Activated CD4-positive, alpha-beta T cell treated with anti-CD3 and anti-CD28 coated beads for 24 hours (primary cell): ENCODE measurements at places on chromosomes 12 and 14.

GRCh38 chr14:91186515-91187066 lies 57.9 kb downstream of the GPR68 start:
- no peak for DNase-seq

GRCh38 chr12:75979181-75979580 lies 52.4 kb downstream of the PHLDA1 start:
- DNase-seq: peak; percentile 31

DNA sequence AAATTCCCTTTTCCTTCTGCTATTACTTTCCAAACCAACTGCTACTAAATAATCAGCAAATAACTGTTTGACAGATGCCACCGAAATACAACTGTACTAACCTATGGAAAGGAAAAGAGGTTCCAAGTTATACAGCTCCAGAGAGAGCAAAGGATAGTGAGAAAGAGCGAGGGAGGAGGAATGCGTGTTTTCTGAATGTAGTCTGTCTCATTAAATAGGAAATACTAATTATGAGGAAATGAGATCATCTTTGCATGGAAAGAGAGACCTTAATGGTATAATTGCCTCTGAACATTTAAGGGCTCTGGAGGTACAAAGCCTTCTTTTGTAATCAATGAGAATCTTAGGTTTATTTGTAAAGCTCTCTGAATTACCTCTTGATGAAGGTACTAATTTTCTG lies 195.2 kb downstream of the APAF1 start:
- DNase-seq: no peak

GRCh38 chr14:68819260-68819691 lies 26.4 kb upstream of the ZFP36L1 start:
- no peak for DNase-seq

DNA sequence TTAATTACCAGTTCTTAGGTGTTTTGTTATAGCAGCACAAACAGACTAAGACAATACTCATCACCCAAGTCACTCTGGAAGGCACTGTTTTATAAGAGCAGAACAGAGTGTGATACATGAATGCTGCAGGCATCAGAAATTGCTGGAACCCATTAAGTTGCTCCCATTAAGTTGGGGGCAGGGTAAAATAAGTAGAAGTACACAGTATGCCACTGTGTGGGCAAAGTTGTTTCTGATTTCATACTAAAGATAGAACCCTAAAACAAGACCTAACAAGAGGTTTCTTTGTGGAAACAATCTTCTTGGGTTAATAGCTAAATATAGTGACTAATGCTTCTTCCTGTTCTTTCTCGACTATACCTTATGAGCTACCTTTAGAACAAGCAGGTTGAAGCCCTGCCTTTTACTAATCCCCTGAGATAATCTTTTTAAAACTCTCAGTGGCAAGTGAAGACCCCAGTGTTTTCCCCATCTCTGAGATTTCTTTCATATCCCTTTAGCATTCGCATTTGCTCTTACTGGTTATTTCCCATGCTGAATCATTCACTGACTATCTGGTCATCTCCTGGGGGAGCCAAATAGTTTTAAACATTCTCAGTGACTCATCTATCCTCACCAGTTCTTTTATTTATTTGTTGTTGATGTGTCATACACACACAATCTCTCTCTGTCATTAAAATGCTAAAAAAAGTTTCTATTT lies 52.3 kb downstream of the SOCS2 start:
- DNase-seq: no peak

GRCh38 chr14:88276923-88277596 lies 46.0 kb downstream of the KCNK10 start:
- no peak for DNase-seq

DNA sequence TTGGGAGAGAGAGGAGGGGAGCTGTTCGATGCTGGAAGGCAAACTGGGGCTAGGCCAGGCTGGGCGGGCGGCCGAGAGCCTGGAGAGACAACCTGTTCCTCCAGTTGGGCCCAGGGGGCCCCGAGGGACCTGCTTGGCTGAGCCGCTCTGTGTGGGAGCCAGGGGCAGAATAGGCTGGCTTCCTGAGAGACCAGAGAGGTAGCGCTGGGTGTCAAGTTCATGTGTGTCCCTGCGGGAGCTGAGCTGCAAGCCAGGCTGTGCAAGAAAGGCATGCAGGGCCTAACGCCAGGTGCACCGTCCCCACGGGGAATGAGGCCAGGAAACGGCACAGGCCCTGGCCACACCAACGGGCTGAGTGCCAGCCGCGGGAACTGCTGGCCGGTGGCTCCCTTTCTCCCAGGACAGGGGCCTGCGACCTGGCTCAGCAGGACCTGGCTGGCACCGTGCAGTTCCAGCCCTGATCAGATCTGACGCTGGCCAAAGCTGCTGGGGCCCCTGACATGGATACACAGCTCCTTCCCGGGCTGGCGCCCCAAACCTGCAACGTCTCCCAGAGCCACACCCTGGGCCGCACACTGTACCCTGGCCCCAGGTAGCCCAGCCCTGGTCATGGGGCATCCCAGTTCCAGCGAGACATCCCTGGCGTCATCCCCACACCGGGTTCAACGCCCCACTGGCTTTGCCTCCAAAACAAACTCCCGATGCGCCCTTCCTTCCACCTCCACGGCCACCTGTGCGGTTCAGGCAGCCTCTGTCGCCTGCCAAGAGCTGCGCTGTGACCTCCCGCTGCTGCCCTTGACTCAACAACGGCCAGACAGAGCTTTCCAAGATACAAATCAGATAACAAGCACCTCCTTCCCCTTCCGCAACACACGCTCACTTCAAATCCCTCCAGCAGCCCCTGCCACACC lies 65.0 kb downstream of the RFLNA start:
- DNase-seq: no peak

DNA sequence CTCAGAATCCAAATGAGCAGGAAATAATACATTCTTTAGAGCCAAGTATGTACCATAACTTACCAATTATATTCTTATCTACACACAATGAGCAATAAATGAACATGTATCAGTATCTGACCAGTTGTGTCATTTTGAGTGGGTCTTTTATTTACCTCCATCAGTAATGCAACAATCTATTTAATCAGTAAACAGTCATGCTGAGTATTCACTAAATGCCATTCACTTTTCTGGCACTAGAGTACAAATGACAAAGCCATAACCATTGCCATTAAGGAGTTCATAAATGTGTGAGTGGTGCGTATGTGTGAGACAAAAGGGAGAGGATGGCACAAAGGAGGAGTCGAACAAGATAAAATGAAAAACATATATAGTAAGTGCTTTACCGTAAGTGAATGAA lies 1.5 kb upstream of the STRAP start:
- no peak for DNase-seq

DNA sequence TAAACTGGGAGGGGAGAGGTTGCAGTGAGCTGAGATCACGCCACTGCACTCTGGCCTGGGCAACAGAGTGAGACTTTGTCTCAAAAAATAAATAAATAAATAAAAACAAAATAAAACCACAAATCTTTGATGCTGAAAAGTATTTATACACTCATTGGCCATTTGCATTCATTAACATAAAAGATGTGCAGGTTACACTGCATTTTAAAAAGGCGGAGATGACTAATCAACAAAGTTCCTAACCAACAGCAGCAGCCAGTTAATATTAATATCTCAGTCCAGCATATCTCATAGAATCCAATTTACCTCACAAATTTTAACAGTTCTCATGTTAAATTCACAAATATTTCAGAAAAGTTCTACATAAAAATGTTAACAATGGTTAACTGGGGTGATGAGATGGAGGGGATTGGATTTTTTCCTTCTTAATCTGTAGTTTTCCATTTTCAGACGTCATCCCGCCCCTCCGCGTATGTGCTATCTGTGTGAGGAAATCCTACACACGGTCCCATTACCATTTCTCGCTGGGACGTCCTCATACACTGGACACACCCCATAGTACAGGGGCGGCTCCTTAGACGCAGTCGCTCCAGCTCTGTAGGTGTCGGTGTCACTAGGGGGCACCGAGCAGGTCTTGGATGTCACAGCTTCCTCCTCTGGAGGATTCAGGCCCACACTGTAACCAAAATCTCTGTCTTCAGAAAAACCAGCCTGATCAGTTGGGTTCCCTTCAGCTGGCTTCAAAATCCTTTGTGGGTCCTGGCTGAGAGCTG lies 7.3 kb downstream of the ANKLE2 start:
- DNase-seq: no peak

DNA sequence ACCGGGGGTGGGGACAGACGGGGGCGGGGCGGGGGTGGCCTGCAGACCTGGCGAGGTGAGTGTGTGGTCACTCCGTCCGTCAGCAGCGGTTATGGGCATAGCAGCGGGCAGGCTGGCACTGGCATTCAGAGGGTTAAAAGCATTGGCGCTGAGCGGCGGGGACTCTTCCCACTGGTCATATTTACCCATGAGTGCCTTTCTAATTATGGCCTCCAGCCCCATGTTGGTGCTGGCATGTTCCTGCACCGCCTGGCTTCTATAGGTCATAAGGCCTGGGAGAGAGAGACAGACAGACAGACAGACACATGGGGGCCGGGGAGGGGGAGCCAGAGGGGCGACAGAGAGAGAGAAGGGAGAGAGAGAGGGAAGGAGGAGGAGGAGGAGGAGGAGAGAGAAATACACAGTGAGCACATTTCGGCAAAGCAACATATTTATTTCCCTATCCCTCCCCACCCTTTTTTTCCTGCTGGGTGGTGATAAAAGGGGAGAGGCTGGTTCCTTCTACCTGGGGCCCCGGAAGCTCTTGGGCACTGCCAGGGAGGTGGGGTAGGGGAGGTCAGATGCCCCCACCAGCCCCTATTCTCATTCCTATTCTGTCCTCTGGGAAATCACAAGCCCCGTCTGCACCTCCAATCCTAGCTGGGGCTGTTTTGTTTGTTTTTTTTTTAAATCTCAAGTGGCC lies 32.6 kb downstream of the RFLNA start:
- DNase-seq: no peak

DNA sequence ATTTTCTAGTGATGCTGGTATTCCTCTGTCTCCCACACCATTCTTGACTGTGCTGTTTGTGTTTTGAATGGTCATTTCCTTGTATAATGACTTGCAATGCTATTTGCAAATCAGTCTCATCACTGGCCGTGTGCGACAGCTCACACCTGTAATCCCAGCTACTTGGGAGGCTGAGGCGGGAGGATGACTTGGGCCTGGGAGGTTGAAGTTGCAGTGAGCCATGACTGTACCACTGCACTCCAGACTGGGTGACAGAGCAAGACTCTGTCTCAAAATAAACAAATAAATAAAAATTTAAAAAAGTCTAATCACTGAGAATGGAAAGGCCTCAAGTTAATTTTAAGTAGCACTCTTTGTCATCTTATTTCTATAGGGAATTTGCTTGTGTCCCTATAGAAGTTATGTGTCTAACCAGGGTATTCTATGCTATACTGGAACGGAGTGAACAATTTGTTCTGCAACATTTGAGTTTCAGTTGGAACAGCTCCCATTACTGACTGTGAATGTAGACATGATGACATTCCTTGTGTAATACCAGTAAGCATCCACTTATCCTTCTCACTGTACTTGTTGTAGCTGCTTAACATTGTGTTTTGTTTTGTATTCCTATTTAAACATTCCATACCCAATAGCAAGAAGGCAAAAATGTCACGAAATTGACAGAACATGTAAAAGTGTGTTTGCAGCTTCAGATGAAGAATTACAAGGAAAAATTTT lies 126.3 kb downstream of the MGST1 start:
- no peak for DNase-seq

DNA sequence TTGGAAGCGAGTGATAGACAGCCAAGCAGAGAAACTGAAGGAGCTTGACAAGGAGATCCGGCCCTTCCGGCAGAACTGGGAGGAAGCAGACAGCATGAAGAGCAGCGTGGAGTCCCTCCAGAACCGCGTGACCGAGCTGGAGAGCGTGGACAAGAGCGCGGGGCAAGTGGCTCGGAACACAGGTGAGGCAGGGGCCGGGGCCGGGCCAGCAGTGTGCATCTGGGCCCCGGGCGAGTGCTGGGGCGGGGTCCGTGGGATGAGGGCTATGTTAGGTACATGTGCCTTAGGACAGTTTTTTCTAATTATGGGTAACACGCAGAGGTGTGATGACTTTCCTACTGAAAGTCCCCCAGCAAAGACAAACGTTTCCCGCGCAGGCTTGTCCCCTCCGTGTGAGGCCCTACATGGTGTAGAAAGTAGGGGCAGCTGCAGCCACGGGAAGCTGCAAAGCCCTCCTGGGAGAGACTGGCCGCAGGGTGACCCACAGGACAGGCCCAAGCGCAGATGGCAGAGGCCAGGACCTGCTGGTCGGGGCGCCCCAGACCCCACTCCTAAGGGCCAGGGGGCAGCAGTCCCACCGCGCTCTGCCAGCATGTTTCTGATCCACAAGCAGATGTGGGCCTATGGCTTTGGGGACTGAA lies 19.1 kb upstream of the AMN start:
- DNase-seq: no peak

DNA sequence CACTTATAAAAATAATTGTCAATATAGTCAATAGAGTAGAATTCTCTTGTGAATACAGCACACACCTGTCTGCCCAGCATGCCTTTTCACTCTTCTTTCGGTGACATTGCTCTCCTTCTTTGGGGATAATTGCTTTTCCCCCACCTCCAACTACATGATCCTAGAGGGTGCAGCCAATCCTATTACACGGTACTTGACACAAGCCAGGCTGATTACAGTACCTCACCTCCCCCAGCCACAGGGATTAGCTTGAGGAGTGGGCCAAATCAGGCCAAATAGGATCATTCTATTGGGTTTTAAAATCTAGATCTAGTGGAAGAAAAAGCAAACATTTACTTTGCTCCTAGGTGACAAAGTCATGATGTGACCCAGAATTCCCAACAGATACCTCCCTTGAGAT lies 16.8 kb upstream of the NFYB start:
- DNase-seq: no peak

DNA sequence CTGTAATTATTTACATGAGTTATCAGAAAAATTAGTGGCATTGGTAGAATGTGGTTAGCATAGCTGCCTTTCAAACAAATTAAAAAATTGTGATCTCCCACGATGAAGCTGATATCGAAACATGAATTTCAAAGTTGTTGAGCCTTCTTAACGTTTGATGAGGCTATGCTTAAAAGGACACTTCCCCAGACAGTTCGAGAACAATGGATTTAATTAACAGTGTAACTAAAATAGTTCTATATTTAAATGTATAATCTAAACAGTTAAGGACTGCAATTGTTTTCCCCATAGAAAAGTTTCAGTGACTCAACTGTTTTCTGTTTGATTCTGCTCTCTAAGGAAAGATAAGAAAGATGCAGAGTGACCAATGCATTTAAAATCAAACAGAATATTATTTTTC lies 1.6 kb downstream of the CLEC2B start:
- no peak for DNase-seq

- no peak for DNase-seq
Observed at GRCh38 chr14:92540472-92541048, 27.0 kb downstream of the RIN3 start.

DNA sequence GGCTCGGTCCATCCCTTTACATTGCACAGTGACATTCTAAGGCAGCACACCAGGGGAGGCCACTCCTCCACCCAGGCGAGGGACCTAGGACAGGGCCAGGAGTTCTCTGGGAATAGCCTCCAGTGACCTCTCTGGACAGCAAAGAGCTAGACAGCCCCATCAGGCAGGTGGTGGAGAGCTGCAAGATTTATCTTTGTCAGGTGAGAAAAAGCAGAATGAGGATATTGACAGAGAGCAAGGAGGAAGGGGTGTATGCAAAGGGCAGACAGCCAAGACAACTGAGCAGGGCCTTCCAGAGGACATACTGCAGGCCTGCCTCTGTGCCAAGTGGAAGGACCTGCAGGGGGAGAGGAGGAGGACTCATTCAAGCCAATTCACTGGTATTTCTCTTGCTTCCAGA lies 112.4 kb upstream of the MAX start:
- DNase-seq: no peak

- DNase-seq: no peak
Observed at GRCh38 chr12:116856729-116857128, 24.5 kb downstream of the HRK start.
